ENCODE measurements at places on chromosomes 5 and 9.
A peak's percentile ranks its signal among the peaks of the same experiment; 100 is the strongest.

- DNase-seq: no peak
Observed at GRCh38 chr9:91361291-91362050, at the start of gene AUH. Gene AUH, minus strand, starts transcription at chr9:91361918. Its CDS starts 29 bp downstream, at chr9:91361889.

- no peak for DNase-seq
Observed at GRCh38 chr9:111236332-111236731, 93.7 kb downstream of the OR2K2 start.

DNA sequence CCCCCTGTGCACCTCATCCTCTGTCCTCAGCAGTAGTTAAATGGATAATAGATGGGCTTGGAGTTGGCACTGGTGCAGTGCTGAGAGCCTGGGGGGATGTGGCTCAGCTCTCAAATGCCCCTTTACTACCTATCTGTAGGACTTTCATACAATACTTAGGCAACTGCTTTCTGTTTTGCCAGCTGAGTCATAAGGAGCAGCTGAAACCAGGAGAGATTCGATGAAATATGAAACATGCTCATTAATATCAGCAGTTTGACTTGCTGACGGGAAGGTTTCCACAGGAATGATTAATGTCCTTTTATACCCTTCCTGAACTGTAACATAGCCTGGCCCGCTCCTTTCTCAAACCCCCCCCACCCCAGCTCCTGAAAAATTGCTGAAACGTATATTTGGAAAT, 142.6 kb downstream of the SAXO1 start:
- DNase-seq: peak; percentile 47

- DNase-seq: peak; percentile 97
Observed at GRCh38 chr5:149635394-149635793, 54.1 kb downstream of the ARHGEF37 start.

DNA sequence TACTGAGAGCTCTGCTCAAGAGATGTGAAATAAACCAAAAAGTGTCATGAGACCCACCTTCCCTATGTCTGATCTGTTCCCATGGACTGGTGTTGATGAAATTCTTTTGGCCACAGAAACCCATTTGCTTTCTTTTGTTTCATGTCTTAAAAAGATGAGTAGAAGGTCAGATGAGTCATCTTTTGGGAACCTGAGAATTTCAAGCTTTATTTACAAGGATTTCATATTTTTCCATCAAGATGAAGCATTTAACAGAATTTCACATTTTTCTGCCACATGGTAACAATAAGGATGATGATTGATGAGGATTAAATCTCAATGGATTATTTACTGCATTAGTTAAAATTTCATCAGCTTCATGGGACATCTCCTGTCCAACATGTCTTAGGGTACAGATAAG, 337.8 kb downstream of the DEPDC1B start:
- no peak for DNase-seq

DNA sequence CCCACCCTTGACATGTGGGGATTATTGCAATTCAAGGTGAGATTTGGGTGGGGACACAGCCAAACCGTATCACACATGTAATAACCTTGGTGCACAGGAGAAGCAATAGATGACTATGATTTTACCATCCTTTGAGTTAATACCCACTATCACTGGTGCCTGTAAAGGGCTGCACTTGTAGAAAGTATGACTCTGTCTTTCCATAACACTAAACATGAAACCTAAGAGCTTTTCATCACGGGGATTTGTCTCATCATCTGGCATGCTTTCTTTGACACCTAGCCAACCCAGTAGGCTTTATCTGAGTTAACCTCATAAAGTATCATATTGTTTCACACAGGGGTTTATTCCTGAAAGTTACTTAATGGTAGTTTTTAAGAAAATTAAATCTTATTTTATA, 188.9 kb upstream of the TNC start:
- no peak for DNase-seq

- DNase-seq: no peak
Observed at GRCh38 chr9:89317282-89317681, 1.0 kb upstream of the SECISBP2 start.

DNA sequence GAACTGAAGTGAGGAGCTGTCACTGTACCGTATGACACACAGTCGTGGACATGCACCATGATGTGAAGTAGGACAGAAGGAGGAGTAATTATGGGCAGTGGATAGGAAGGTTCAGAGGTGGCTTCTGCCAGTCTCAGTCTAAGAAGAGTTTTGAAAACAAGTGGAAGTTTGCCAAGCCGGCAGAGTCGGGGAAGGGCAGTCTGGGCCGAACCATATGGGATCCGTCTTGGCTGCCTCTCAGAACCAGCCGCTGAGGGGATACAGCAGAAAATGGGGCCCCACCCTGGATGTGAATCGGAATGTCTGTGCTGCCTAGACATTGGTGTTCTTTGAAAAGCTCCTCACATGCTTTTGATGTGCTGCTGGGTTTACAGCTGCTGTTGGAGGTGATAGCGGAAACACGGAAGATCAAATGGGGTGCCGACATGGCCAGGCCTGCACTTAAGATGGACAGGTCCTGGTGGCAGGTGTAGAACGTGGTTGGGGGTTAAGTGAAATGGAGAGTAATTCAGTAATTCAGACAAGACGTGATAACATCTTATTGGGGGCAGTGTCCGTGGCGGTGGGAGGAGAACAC, 11.2 kb downstream of the SNX18 start:
- no peak for DNase-seq

GRCh38 chr5:142816531-142817430, 46.6 kb downstream of the ARHGAP26 start:
- no peak for DNase-seq

DNA sequence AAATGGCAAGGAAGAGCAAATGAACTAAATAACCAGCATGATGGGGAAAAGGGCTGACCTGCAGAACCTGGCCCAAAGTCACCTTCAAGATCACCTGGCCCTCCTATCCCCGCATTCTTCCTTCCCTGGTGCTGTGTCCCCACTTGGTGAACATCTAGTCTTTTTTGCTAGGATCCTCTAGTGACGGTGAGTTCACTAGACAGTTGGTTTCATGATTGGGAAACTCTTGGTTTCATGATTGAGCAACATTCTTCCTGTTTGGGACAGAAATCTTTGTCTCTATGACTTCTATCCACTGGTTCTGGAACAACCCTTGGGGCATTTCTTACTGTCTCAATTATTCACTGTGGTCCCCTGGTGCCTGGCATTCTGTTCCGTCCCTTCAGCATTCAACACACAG, 50.2 kb upstream of the DAB2IP start:
- DNase-seq: no peak

DNA sequence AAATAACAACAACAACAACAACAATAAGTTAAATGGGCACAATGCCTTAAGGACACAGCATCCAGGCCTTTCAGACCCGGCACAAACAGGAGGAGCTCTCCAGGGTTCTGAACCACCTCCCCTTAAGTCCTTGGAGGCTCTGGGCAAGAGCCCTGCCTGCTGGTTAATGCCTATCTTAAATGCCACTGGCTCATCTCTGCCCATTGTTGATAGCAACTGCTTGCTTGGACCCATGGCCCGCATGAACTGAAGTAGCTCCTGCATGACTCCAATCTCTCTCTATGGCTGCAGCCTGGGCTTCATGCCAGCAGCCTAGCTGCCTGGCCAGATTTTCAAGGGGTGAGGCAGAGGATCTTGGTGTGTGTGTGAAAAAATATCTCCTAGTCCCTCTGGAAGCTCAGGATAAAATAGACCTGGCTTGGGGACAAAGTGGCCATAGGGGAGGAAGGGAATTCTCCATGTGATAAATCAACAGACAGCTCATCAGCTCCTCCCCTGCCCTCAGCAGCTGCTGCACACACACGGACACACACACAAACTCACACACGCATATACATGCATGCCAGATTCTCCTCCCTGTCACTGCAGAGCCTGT, 27.4 kb downstream of the FAM219A start:
- DNase-seq: peak; percentile 84

DNA sequence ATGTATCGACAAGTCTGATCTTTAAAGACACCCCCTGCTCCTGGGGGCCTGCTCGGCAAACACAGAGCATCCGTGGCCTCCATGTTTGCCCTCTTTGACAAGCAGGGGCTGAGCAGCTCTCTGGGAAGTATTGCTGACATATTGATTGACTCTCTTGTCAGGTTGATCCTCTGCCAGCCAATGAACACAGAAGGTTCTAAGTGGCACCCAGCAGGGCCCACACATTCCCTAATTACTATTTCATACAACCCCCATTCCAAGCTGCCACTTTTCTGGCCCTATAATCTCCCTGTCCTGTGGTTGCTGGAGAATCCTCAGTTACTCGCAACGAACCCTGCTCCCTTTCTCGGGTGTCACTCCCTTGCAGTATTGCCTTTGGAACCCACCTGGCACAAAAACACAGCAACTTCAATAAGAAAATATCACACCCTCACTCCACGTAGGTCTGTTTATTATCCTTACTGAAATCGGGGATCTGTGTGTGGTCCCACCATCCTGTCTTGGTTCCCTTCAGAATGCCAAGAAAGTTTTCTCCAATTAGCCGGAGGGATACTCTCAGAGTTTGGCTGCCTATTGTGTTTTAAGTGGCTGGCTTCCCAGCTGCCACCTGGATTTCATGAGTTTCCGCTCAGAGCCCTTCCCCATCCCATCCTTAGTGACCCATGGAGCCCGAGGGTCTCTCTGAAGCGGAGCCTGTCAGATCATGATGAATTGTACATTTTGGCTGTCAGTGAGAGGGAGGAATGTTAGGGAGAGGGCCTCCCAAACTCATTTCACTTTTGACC, 249.0 kb upstream of the WWC1 start:
- DNase-seq: no peak

DNA sequence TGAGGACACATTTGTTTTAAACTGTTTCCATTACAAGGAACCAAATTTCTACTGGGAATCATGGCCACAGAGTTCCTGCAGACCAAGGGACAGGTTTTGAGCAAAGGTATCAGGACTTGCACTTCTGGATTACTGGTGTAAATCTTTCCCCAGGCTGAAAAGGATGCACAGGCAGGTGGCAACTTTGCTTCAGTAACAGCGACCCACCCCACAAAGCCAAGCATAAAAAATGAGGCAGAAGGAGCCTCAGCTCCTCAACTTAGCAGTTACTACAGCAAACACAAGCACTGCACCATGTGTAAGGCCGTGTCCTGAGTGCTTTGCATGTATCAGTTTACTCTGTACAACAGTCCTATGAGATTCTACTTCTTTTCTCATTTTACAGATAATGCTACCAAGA, 251.9 kb downstream of the EBF1 start:
- DNase-seq: no peak

- no peak for DNase-seq
Observed at GRCh38 chr5:32047056-32047455, 127.1 kb downstream of the GOLPH3 start.

- no peak for DNase-seq
Observed at GRCh38 chr5:122145906-122146305, 16.6 kb downstream of the ZNF474 start.

GRCh38 chr5:34005211-34005610, 2.6 kb downstream of the AMACR start:
- no peak for DNase-seq

DNA sequence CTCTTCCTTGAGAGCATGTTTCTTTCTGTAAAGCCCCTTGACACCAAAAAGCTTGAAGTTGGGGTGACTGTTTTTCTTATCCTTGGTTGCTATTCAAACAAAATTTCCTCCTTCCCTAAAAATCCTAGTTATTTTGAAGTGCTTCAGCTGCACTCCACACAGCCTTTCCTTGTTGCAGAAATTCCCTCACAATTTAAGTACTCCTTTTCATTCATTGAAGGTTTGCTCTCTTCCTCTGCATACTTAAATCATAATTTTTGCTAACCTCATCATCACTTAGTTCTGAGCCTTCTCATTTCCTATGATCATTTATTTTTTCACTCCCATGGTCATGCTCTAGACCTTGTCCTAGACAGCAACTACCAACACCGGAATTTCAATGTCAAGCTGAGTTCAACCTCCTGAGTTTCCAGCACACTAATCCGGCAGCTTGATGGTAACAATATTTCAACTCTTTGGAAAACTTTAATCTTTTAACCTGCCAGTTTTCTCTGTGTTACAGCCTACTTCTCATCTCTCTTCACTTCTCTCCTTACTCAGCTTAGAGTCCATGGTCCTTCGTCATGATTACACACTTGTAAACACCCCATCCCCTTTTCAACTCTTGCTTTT, 78.7 kb upstream of the ACTBL2 start:
- no peak for DNase-seq

DNA sequence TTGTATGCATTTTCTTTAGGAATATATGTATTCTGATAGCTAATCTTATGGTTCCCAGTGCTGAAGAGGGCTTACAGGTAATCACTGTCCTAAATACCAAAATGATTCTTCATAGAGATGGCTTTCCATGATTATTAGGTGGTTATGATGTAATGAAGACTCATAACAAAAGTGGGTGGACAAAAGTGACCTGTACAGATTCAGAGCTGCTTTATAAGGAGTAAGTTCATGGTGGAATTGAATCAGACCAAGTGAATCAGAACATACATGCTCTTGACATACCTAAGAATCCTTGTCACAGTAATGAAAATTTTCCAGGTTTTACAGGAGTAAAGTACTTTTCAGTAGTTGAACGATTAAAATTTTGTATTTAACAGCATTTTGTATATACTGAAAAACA, 105.6 kb downstream of the NIPBL start:
- DNase-seq: peak; percentile 49

DNA sequence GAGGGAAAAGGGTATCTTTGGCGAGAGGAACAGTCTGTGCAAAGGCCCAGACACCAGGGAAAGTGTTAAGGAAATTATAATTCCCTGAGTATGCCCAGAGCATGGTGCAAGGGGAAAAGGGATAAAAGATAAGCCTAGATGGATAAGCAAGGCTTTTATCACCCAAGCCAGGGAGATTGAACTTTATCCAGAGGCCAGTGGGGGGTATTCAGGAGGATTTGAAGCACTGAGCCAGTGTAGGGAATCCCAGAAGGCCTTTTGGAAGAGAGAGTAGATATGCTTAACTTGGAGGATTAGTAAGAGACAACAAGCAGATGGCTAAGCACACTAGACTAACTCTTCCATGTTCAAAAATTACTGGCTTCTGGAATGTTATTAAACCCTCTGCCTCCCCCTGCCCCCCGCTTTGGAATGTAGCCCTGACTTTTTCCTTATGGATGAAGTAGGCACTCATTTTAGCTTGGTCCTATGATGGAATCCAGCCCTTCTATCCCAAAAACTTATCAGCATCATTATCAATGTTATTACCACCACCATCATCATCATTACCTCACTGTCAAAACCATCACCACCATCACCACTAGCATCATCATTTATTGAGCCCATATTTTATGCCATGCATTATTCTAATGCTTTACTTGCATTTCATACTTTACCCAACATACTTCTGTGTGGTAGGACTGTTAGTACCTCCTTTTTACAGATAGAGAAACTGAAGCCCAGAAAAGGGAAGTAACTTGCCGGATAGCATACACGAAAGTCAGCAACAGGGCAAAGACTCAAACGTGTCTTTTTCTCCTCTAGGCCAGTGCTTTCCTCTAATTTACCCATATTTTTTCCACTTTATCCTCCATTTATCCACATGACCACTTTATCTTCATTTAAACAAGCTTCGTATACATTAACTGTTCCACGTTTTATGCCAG, 237.0 kb downstream of the PAPPA start:
- DNase-seq: no peak

- DNase-seq: no peak
Observed at GRCh38 chr9:137054932-137055384, 1.1 kb upstream of the ENTPD2 start.

- no peak for DNase-seq
Observed at GRCh38 chr5:77881528-77881927, 105.4 kb upstream of the TBCA start.

GRCh38 chr5:37858250-37858649, 18.4 kb upstream of the GDNF start:
- no peak for DNase-seq
